ENCODE measurements at places on chromosomes 2 and 18.

DNA sequence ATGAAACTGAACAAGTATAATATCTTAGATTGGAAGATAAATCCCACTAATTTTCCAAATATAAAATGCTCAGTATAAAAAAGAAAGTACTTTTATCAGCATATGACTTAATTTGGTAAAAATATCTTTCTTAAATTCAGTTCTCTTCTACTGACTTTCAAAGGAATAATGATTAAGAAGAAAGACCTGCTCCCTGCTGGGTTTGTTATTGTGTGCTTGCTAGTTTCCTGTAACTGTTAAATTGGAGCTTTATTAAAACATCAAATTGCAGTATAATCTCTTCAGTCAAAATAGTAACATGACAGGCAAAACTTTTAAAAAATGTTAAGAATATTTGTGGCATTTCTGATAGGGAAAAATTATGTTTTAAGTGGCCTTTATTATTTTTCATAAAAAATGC is 1317.4 kb upstream of the CDH2 start:
- DNase-seq: no peak

DNA sequence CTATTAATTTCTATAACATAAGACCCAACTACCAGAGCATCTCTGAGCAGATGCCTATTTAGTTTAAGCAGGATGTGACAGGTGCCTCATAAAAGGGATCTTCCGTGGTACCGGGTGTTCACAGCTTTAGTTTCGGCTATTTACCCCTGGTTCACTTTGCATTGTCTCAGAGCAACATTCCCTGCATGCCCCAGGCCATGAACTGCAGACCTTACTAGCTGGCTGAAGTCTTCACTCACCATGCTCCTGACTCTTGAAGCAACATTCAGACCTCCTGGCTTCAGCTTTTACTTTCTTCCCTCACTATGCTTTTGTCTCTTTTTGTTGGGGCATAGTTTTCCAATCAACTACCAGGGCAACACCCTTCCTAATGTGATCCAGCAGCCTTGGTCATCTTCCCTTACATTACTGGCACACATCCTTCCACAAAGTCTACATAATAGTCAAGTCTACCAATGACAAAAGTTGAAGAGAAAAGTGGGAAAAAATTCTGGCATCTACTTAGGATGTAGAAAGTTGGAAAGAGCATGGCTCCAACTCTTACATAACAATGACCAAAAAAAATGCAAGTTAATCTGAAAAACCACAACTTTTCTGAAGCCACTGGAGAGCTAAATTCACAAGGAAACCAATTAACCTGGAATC is 99.2 kb downstream of the SESTD1 start:
- DNase-seq: no peak

DNA sequence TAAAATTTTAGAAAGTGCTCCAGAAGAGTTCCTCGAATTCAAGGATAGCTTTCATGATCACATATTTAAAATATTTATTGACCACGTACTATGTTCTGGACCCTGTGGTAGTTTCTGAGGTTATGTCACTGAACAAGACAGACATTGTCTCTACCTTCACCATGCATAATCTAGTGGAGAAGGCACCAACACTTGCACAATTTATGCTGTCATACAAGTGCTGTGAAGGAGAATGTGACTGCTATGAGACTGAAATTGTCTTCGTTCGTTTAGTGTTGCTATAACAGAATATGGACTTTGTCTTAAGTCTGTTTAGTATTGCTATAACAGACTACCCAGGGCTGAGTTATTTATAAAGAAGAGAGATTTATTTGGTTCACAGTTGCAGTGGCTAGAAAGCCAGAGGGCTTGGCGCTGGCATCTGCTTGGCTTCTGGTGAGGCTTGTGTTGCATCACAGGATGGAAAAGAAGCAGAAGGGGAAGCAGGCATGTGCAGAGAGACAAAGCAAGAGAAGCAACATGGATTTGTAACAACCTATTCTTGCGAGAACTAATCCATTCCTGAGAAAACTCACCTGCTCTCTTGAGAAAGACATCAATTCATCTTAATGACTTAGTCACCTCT is 50.0 kb upstream of the RFX8 start:
- no peak for DNase-seq

- no peak for DNase-seq
Measured at GRCh38 chr2:5042666-5043440, 649.3 kb upstream of the SOX11 start.

GRCh38 chr2:14480120-14480519 is 152.4 kb upstream of the LRATD1 start:
- no peak for DNase-seq

GRCh38 chr2:26245810-26246209 is 1.1 kb downstream of the HADHB start:
- DNase-seq: peak; percentile 29

GRCh38 chr2:173734797-173735196 is 230.4 kb downstream of the SP3 start:
- no peak for DNase-seq

GRCh38 chr2:104047516-104047915 is 806.4 kb upstream of the POU3F3 start:
- no peak for DNase-seq

DNA sequence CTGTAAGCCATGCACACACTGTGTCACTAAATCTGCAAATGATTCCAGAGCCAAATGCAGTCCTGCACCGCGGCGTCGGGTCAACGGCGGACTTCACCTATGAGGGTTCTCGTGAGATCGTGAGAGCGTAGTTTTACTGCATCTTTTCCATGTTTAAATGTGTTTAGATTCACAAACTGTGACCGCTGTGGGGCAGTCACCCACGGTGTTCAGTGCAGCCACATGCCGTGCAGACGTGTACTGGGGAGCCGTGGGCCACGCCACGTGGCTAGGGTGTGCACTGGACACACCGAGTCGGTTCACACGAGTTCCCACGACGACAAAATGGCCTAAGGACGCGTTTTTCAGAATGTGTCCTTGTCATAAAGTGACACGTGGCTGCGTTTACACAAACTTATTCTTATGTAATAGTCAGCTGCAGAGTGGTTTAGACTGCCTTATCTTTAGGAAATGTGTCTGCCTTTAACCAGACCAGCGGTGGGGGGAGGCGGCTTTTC is 34.1 kb downstream of the NFATC1 start:
- DNase-seq: no peak

DNA sequence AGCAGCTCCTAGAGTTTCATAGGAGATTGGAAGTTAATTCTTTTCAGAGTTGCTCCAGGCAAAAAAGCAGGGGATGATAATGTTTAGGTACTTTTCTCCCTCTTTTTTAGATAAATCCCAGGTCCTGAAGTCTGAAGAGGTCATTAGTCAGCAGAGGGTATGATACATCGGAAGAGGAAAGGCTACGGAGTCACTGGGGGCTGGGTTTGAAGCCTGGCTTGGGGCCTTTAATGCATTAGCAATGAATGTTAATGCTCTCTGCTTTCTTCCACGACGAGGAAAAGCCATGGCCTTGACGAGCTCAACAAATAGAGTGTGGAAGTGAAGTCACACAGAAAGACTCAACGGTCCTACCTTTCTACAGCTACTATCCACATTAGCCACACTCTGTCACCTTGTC is 235.1 kb downstream of the NCKAP5 start:
- peak; percentile 56 for DNase-seq

- no peak for DNase-seq
Measured at GRCh38 chr2:43276266-43276941, 50.0 kb upstream of the ZFP36L2 start.

DNA sequence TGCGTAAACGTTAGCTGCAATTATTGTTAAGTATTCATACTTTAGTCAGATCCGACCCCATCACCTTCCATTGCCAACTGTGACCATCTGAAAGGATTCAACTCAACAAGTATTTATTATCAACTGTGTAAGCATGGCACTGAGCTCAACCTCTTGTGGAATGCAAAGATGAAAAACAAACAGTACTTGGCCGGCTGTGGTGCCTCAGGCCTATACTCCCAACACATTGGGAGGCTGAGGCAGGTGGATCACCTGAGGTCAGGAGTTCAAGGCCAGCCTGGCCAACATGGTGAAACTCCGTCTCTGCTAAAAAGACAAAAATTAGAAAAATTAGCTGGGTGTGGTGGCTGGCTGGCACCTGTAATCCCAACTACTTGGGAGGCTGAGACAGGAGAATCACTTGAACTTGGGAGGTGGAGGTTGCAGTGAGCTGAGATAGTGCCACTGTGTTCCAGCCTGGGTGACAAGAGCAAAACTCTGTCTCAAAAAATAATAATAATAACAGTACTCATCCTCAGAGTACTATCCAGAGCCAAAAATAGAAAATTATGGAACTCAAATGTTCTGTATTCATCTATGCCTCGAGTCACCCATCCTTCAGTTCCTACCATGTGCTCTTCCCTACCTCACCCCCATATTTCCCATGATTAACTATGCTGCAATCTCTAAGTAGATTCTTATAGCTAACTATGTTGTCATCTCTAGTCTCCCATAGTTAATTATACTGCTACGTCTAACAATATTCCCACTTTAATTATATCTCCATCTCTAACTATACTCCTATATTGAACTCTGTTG is 8.6 kb upstream of the MREG start:
- no peak for DNase-seq

GRCh38 chr18:26978812-26979341 is 113.4 kb upstream of the AQP4 start:
- no peak for DNase-seq

DNA sequence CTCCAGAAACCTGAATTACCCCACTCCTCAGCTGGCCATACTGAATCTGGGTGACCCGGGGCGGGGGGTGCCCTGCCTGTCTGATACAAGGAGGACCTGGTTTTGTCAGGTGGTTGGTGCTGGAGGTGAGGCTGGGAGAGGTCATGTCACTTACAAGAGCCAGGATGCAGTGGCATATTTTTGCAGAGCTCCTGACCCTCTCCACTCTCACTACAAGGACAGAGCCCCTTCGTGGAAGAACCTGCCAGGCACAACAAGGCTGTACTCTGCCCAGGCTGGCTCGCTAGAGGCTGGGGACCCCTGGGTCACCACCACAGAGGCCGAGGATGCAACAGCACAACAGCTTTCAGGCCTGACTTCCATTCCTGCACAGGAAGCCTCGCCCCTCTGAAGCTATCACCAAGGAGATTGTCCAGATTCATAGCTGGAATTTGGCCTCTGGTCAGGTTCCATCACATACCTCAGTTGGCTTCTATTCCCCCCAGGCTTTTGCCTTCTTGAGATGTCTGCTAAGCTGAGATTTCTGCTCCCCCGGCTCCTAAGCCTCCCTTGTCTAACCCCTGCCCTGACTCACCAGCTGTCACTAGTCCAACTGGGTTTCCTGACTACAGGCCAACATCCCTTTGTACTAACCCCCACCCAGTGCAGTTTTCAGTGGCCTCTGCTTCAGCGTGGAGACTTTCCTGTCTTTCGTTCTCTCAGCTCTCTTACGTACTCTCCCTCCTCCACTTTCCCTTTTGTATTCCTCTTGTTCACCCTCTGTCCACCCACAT is 132.5 kb upstream of the EPAS1 start:
- DNase-seq: peak; percentile 94

DNA sequence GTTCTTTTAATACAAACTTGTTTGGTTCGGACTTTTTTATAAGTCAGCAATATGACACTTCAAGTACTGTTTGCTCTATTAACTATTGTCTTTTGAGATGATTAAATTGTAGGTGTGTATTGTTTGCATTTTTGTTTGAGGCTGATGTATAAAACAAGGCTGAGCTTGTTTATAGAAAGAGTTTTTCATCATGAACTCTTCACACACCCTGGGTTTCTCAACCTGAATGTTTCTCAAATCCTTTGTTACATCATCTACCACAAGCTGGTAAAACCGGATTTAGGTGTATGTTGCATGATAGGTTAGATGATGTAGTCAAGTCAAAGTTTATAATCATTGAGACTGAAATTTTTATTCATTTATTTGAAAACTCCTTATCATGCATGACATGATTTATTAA is 335.2 kb upstream of the LRATD1 start:
- DNase-seq: no peak

GRCh38 chr2:136386046-136386445 is 268.1 kb upstream of the CXCR4 start:
- DNase-seq: no peak

DNA sequence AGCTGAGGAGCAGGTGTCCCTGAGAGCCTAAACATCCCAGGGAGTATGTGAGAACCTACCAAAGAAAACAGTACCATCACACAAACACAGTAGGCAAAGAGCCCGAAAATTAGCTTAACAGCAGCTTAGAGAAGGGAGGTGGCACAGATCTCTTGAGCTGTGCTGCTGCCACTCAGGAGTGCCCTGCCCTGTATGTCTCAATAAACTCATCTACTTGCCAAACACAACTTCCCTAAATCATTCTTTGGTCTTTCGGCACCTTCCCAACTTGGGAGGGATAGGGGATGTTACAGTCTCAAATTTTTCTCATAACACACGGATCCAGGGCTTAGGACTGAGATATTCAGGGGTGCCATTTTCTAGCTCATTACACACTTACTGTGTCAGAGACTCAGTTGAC is 45.3 kb upstream of the C1D start:
- no peak for DNase-seq

- DNase-seq: peak; percentile 88
Measured at GRCh38 chr18:11955239-11956029, 25.9 kb upstream of the IMPA2 start.

- DNase-seq: no peak
Measured at GRCh38 chr2:78992451-78992806, 33.1 kb upstream of the REG3G start.

DNA sequence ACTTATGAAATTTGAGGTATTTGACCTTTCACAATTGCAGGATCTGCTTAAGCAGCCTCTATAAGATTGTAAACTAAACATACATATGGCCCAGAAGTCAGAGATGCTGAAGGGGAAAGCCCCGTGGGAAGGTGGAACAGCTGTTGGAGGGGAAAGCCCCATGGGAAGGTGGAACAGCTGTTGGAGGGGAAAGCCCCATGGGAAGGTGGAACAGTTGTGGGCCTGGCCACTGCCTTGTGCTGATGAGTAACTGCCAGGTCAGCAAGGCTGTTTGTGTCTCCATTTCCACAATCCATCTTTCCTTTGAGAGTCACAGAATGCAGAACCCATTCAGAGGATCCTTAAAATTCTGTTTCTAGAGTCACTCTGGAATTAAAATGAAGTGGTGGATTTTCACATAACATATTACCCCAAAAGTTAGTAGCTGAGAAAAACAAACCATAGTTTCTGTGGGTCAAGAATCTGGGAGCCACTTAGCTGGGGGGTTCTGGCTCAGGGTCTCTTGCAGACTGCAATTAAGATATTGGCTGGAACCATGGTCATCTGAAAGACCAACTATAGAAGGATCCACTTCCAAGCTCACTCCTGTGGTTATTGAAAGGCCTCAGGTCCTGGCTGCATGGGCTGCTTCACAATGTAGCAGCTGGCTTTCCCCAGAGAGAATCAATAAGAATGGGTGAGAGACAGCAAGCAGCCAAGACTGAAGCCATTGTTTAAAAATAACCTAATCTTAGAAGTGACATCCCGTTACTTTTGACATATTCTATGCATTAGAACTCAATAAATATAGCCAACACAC is 86.6 kb upstream of the CAVIN2 start:
- peak; percentile 13 for DNase-seq

GRCh38 chr2:201855356-201855755 is 49.0 kb downstream of the CDK15 start:
- DNase-seq: peak; percentile 29

All from HT1080 (cell line).